ENCODE measurements at places on chromosomes 2 and 18. TPM values are rescaled to one million over a fixed set of nuclear protein-coding genes. Genes with fewer than 3 reads are reported as not detected.

C2orf66 gene
- 0.19 TPM for total RNA-seq

PLEK gene
- total RNA-seq, result 0.13 TPM

MROH2A gene
- not detected for total RNA-seq

UBE2F gene
- total RNA-seq, result 34.6 TPM

MC5R gene
- not detected for total RNA-seq

IL1A gene
- 0.13 TPM for total RNA-seq

PPM1G gene
- total RNA-seq, result 76.8 TPM

CXCR2 gene
- total RNA-seq, result not detected

POTEC gene
- total RNA-seq, result not detected

CIAO1 gene
- total RNA-seq, result 60.1 TPM

FAP gene
- 91.9 TPM for total RNA-seq

GCG gene
- total RNA-seq, result not detected
